Smooth muscle cell of the pulmonary artery (primary cell): ENCODE measurements at places on chromosomes 16 and 17. TPM values are rescaled to one million over a fixed set of nuclear protein-coding genes. Genes with fewer than 3 reads are reported as not detected.

The MT1H gene
- not detected in 2 replicates for total RNA-seq

The ZP2 gene
- not detected in 2 replicates for total RNA-seq

The KRT24 gene
- total RNA-seq = not detected in 2 replicates

The OSGIN1 gene
- 3.7 and 7.2 TPM in 2 replicates for total RNA-seq

The TBC1D3G gene
- 0.07 TPM in 1 of 2 replicates, not detected in the other for total RNA-seq

The UNC119 gene
- total RNA-seq = 35.9 and 41.8 TPM in 2 replicates

The TMEM97 gene
- 7.8 TPM in 2 replicates for total RNA-seq

The CRYM gene
- 0.63 TPM in 1 of 2 replicates, not detected in the other for total RNA-seq

The SLFN14 gene
- total RNA-seq = not detected in 2 replicates

The WNT3 gene
- total RNA-seq = 1.0 and 1.4 TPM in 2 replicates

The OTOP2 gene
- not detected in 2 replicates for total RNA-seq

The DPEP2 gene
- not detected in 2 replicates for total RNA-seq

The TMEM220 gene
- total RNA-seq = 0.91 and 1.2 TPM in 2 replicates

The CRK gene
- total RNA-seq = 82.9 and 113 TPM in 2 replicates

The CACNG1 gene
- not detected in 2 replicates for total RNA-seq

The ITGB3 gene
- 38.3 and 72.6 TPM in 2 replicates for total RNA-seq

The CUEDC1 gene
- total RNA-seq = 13.9 and 14.3 TPM in 2 replicates

The C17orf100 gene
- total RNA-seq = 0.46 and 0.72 TPM in 2 replicates

The COX6A2 gene
- total RNA-seq = not detected in 2 replicates

The PLEKHG4 gene
- 34.1 and 51.4 TPM in 2 replicates for total RNA-seq

The TBC1D3H gene
- total RNA-seq = not detected in 2 replicates

The CSF3 gene
- 0.13 TPM in 1 of 2 replicates, not detected in the other for total RNA-seq

The SOX9 gene
- total RNA-seq = 7.9 and 9.2 TPM in 2 replicates

The JPH3 gene
- total RNA-seq = 0.03 TPM in 1 of 2 replicates, not detected in the other

The UTS2R gene
- total RNA-seq = not detected in 2 replicates

The PTGES3L gene
- 0.07 and 0.23 TPM in 2 replicates for total RNA-seq

The TERB1 gene
- 0.07 TPM in 1 of 2 replicates, not detected in the other for total RNA-seq

The NLRC3 gene
- total RNA-seq = under 0.01 and 0.07 TPM in 2 replicates

The KCNJ2 gene
- total RNA-seq = 2.9 and 5.2 TPM in 2 replicates

The SKAP1 gene
- total RNA-seq = not detected in 2 replicates

The MRPL38 gene
- 23.9 and 28.4 TPM in 2 replicates for total RNA-seq

The KRT33B gene
- not detected in 2 replicates for total RNA-seq

The P2RX5 gene
- total RNA-seq = 0.85 and 7.1 TPM in 2 replicates

The CDH3 gene
- total RNA-seq = 0.66 and 1.1 TPM in 2 replicates

The ENPP7 gene
- total RNA-seq = not detected in 2 replicates

The SPOP gene
- total RNA-seq = 81.6 and 114 TPM in 2 replicates

The HOXB7 gene
- 1.6 and 1.8 TPM in 2 replicates for total RNA-seq

The MTMR4 gene
- total RNA-seq = 53.8 and 76.7 TPM in 2 replicates

The KRT20 gene
- not detected in 2 replicates for total RNA-seq

The KIAA0753 gene
- 12.8 and 16.0 TPM in 2 replicates for total RNA-seq

The TOB1 gene
- total RNA-seq = 15.4 and 19.0 TPM in 2 replicates
